ENCODE measurements at places on chromosomes 6 and 20.
A peak's percentile ranks its signal among the peaks of the same experiment; 100 is the strongest.

GRCh38 chr6:108837236-108837971, 10.8 kb upstream of the ARMC2 start:
- peak; percentile 25 for DNase-seq

GRCh38 chr6:45679631-45680030, 301.9 kb upstream of the SUPT3H start:
- DNase-seq = no peak

- no peak for DNase-seq
Measured at GRCh38 chr20:45904583-45905504, 7.1 kb downstream of the PLTP start.

DNA sequence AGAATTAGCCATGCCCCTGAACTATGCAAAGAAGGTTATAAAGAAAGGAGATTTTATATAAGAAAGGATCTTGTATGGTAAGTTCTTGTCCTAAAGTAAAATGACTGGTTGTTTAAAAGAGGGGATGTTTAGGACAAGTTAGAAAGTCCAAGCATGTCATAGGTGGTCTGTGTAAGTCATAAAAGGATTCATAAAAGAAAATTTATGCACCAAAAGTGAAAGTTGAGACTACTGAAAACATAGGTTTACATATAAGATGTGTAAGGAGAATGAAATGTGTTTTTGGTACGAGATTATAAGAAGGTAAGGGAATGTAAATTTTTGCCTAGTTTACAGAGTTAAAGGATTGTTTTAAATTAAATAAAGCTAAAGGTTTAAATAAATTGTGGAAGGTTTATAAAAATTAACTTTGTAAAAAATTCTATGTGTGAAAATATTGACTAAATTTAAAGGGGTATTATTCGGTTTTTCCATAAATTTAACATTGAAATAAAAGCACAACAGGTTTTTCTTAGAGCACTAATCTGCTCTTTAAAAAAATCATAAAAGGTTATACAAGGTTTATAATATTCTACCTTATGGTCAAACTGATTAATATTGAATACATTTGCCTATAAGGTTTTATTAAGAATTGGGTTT, 93.6 kb upstream of the UST start:
- peak; percentile 12 for DNase-seq

DNA sequence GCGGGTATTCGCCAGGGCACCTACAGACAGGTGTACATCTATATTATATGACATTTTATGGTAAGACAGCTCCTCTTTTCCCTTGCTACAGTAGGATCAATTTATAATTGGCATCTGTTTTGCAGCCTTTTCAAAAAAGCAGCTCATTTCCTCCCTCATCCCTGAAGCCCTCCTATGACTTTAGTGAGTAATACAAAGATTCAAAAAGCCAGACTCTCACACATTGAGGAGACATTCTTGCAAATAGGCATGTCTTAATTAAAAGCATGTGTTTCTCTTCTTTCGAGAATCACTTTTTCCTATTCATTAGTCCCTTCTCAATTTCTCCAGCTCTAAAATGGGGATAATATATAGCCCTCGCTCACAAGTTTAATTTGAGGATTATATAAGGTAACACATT, 283.4 kb downstream of the TBC1D7 start:
- peak; percentile 80 for DNase-seq

- DNase-seq = peak; percentile 71
Measured at GRCh38 chr20:34240693-34241615, at the start of gene ASIP. Gene ASIP (plus strand): TSS chr20:34241423. CDS start chr20:34260375, 18,952 bp downstream.

DNA sequence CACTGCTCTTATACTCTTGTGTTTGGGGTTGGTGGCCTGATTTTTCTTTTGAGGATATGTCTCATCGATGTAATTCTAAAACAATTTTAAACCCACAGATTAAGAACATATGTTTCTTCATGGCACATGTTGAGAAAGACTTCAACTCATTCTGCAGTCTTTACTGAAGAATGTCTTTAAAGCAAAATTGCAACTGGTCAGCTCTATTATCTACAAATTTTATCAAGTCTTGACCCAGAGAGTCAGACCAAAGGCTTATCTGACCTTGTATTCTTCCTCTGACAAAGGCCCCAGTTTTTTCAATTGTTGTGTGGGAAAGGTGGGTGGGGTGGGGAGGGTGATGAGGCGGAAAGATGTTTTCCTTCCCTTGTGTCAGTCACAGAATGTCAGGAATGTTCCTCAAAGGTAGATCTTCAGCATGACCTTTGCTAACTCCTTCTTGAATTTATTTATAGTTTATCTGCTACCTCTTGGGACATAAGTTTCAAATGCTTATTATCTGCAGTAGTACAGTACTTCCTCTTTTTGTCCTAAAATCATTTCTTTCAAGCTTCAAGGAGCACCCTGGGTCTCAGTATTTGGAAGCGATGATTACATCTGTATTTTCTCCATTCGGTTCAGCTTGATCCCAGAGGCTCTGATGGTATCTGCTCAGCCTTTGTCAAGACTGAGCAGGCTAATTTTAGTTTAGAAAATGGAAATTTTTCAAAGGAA, 63.2 kb upstream of the TIAM2 start:
- DNase-seq = peak; percentile 86

- no peak for DNase-seq
Measured at GRCh38 chr6:44020664-44021425, 106.4 kb downstream of the MRPL14 start.

DNA sequence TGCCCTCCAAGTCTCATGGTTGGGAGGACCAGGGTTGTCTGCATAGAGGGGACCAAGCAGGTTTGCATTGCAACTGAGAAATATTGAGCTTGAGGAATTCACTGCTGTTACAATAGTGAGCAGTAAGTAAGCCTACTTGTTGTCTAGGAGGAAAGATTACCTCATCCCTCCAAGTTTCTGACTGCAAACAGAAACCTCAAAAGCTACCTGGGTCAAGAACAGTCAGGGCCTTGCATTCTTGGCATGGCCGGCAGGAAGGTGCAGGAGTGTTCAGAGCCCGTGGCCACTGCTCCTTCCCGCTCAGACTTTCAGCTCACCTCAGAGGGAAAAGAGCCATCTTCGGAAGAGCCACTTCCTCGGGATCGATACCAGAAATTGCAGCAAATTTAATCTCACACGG, 46.0 kb upstream of the DOK5 start:
- DNase-seq = no peak

GRCh38 chr20:23449421-23449820, 3.3 kb downstream of the CST11 start:
- peak; percentile 31 for DNase-seq

- DNase-seq = no peak
Measured at GRCh38 chr6:24448396-24448795, 41.0 kb downstream of the GPLD1 start.

GRCh38 chr6:116004841-116005815, 55.6 kb downstream of the FRK start:
- DNase-seq = peak; percentile 73

- peak; percentile 47 for DNase-seq
Measured at GRCh38 chr6:21780679-21781078, 187.1 kb downstream of the SOX4 start.

DNA sequence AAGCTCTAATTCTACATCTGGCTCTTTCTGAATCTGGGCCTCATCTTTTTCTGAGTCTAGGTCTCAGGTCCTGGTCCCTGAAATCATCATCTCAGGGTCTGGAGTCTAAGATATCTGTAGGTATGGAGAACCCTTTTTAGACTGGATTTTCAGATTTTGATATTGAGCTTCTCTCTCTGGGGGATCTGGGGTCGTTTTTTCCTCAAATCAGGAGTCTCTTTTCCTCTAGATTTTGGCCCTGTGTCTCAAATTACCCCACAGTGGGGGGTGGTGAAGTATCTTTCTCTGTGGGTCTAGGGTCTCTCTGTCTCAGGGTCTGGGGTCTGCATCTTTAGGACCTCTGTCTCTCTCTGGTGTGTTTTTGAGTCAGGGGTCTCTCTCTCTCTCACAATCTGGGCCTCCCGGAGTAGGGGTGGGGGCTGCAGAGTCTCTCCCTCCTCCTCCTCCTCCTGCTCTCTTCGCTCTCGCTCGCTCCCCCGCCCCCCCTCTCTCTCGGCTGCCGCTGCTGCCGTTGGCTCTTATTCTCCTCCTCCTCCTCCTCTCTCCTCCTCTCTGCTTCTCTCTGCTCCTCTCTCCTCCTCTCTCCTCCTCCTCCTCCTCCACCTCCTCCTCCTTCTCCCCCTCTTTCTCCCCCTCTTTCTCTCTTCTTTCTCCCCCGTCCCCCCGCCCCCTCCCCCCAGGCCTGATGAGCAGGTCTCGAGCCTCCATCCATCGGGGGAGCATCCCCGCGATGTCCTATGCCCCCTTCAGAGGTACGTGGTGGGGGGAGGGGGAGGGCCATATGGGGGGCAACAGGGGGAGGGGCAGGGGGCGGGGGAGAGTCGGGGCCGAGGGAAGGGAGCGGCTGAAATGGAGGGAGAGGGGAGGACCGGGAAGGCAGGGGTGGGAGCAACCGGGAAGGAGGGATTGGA, at the start of gene SYNGAP1:
Gene SYNGAP1, plus strand, starts transcription at position 486 of the 911 bp plus-strand sequence. Its CDS starts 200 bp downstream, at position 686.
- peak; percentile 80 for DNase-seq

DNA sequence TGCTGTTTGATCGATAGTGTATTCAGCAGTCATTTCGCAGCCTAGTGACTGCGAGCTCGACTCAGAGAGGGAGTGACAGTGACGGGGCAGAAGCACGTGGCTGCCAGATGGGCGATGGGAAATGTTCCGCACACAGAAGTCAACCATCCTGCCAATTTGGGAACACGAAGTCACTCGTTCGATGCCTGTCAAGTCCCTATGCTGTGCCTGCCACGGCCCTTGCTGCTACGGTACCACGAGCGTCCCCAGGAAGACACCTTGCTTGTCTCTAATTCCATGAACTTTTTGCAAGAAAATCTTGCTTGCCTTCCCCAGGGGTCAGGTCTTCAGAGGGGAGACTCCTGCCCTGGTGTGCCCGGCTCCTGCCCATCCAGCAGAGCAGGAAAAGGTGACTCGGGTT, 17.0 kb upstream of the STX16 start:
- DNase-seq = peak; percentile 26

GRCh38 chr20:64255361-64256281, at the start of gene PCMTD2:
Gene PCMTD2 (plus strand): TSS chr20:64255748. CDS start chr20:64259966, 4,218 bp downstream.
- peak; percentile 87 for DNase-seq

DNA sequence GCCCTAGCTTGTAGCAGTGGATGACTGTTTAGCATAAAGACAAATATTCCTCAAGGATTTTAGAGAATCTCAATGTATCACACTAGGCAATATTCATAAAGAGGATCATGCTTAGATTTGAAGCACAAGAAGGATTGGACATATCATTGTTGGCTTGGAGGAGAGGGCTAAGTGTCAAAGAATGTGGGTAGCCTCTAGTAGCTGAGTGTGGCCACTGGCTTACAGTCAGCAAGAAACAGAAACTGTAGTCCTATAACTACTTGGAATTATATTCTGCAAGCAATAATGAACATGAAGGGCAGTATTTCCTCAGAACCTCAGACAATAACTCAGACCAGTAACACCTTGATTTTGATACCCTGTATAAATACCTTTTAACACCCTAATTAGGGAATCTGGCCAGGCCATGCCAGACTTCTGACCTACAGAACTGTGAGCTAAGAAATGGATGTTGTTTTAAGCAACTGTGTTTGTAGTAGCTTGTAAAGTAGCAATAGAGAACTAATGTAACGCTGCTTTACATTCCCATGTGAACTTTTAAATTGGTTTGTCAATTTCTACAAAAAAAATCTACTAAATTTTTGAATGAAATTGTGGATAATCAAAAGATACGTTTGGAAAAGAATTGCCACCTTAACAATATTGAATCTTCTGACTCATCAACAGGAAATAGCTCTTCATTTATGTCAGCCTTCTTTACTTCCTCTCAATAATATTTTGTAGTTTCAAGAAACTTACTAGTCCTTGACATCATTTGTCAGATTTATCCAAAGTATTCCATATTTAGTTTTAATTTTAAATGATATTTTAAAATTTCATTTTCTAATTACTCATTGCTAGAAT, 65.2 kb upstream of the RSPO3 start:
- peak; percentile 28 for DNase-seq

DNA sequence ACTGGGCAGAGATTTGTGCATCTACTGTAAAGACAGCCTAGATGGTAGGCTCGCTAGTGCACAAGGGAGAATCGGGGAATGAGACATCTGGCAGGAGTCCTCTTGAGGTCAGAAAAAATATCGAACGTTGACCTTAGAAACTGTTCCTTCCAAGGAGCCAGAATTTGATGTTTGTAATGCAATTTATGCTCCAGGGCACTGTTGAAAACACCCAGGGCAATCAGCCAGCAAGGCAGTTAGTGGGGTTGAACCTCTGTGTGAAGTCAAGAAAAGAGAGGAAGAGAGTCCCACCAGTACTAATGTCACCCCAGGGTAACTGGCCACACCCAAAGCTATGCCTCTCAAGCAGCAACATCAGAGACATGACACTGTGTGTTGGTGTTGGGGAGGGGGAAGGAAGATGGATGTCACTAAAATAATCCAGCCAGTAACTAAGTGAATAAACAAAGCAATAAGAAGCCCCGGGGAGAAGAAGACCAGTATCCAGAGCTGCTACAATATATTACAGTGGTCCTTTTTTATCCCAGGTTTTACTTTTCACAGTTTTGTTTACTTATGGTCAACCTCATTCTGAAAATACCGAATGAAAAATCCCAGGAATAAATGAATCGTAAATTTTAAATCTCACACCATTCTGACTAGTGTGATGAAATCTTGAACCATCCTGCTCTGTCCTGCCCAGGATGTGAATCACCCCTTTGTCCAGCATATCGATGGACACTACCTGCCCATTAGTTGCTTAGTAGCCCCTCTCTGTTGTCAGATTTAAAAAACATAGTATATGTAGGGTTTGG, 32.9 kb upstream of the PDE10A start:
- DNase-seq = no peak

Data from fibroblast of skin of right biceps (primary cell).